ENCODE measurements at places on chromosomes 6 and 20.

- no peak for DNase-seq
Observed at GRCh38 chr20:5160882-5161281, 34.1 kb downstream of the CDS2 start.

- no peak for DNase-seq
Observed at GRCh38 chr6:37324131-37325033, 29.4 kb upstream of the RNF8 start.

DNA sequence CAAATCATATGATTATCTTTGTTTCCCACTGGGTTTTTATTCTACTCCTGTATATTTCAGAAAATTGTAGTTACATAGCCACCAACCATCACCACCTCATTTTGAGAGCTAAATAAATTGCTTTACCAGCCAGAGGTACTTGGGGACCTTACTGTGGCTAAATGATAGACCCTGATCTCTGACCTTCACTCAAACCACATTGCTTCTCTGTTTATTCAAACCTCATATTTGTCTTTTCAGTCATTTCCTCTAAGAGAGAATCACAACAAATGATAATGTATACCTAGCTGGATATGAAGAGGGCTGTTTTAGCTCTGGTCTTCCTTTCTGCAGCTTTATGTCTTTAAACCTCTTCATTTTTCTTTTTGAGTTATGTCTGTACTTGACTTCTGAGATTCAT is 142.8 kb downstream of the ADGB start:
- no peak for DNase-seq

DNA sequence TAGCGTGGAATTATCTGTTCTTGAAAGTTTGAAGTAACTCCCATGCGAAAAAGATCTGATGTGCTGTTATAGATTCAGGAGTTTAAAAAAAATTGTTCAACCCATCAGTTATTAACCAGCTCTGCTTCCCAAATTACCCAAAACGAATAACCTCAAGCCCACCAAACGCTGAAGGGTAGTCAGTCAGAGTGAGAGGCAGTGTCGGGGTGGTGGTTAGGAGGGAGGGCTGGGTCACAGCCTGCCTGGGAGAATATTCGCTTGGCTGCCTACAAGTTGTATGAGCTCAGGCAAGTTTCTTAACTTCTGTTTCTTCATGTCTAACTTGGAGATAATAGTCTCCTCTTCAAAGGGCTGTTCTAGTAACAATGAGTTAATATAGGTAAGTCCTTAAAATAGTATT is 114.6 kb downstream of the JPH2 start:
- DNase-seq: no peak

DNA sequence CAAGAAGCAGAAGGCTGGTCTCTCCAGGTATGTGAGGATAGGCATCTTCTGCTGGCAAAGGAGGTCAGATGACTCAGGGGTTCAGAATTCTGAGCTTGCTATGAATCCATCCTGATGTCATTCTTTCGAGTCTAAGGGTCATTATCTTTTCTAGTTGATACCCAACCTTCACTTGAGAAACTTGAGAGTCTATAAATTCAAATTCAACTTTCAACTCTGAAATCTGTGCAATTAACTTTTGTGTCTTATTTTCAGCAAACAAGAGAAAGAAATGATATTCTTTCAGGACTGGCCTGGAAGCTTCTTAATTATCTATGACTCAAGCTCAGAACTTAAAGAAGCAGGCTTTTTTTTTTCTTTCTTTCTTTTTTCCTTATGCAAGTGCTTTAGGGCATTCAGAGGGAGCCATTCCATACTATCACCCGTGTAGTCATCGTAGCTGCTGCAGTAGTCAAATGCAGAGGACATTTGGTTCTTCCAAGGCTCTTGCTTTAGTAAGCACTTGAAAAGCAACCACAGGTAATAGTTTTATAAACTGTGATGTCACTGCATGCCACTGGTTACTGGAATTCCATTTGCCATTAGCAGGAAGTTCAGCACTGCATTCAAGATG is 93.0 kb downstream of the ADTRP start:
- DNase-seq: no peak

DNA sequence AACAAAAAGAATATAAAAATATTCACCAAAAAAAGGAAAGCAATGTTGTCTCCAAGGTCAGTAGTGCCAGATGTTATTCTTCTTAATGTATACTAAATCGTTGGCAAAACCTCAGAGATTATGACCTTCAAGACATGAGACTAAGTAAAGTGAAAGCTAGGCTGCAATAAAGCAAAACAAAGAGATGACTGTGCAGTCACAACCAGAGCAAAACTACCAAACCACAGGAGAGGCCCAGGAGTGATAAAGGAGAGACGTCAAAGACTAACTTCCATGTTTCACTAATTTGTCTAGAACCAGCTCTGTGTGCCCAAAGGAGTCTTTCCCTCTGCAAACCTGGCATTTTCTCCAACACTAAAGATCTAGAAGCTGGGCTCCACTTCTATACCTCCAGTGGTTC is 155.9 kb upstream of the POU3F2 start:
- no peak for DNase-seq

DNA sequence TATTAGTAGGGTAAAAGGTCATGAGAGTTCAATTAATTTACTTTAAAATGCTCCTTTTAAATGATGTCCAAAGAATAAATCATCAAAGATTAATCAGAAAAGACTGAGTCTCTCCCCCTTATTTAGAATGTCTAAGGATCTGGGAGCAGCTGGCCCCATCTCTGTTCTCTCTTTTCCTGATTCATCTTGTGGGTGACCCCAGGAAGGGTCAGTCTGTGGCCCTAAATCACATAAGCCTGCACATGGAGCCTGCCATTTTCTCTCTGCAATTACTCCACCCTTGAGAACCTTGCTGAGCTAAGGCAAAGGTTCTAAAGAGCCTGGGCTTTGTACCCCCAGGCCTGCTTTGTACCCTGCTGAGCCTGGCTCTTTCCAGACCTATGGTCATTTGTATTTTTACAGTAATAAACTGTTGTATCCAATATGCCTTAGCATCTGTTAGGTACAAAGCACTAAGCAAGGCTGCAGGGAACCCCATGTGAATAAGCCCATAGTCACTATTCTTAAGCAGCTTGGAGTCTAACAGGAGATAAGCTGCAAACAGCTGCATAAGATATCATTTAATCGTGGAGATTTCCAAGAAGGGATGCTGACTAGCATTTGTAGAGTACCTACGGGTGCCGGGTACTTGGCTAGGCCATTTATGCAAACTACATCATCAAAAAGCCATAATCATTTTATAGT is 431.0 kb upstream of the MARCKS start:
- DNase-seq: no peak

DNA sequence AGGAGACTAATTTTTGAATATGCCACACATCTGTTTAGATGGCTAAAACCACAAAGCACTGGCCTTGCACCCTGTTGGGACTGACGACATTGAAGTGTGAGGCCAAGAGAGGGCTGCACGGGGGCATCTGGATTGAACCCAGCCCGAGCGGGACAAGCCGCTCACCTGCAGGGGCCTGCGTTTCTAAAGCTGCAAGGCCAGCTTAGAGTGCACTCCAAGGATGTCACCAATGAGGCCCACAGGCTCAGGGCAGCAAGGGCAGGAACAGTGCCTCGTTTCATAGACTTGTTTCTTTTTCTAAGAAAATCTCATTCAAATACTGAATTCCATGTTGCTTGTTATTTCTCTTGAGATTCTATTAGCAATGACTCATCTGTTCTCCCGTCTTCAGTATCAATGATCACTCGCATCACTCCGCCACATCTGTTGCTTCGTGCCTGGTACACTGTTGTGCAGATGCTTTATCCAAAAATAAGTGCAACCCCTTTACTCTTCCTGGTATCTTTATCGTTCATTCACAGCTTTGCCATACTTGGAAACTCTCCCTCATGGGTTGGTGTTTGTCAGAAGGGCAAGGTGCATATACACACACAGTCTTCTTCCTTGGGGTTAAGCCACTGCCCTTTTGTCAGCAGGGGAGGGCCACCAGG is 120.1 kb downstream of the IRF4 start:
- no peak for DNase-seq

DNA sequence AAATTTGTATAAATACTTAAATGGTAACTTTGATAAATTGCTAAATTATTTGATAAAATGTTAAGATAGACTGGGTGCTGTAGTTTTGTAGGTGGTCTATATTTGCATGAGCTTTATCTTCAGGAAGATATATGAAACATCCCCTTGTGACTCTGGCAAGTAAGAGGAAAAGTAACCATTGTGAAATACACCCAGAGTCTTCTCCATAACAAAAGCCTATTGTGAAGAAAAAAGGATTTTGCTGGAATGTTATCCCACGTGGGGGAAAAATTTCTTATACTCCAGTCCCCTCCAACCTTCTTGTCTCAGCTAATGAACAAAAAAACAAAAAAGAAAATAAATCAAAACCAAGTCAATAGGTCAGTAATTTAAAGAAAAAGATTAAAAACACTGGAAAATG is 600.7 kb downstream of the HDGFL1 start:
- no peak for DNase-seq

- no peak for DNase-seq
Observed at GRCh38 chr20:32681175-32682084, 7.7 kb upstream of the C20orf203 start.

DNA sequence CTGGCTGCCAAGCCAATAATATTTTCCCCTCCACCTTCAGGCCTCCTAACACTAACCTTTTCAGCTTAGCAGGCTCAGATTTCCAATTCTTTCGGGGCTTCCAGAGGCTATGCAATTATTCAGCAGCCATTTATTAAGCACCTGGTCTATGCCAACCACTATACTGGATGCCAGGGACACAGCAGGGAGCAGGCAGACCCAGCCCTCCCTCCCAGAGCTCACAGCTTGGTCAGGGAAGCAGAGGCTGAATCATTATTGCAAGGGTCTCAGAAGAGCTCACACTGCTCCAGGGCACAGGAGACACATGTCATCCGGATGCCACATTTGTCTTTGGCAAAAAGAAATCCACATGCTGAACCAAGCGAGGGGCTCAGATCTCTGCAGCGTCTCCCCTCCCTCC is 1.3 kb downstream of the BPIFB1 start:
- no peak for DNase-seq

DNA sequence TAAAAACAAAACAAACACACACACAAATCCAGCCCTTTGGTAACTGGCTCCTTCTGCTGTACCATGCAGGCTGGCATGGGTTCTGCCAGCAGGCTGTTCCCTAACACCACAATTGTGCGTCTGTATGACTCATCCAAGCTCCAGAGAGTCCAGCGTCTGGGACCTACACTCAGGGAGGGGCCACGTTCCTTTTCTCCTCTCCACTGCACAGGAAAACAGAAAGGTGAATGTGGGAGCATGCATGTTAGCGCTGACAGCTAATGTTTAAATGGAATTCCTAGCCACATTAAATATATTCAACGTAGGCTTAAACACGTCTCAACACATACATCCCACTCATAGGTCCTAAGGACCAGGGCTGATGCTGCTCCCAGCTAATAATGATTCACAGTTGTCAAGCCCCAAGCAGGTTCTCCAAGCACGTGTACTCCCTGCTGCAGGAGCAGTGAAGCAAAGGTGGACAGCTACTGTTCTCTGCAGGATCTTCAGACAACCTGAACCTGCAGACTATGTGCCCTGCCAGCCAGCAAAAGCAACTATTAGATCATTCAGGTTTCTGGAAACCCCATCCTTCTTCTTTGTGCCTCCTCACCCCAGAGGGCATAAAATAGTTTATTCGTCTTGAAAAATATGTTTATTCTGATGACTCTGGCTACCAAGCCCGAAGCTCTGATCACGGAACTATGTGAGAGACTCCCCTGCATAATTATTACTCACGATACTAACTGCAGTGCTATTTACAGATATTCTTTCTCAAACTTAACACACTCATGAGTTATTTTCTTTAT is 20.9 kb downstream of the MAP1LC3A start:
- DNase-seq: peak; percentile 55

GRCh38 chr20:3258429-3258828 is 19.4 kb upstream of the SLC4A11 start:
- no peak for DNase-seq

- DNase-seq: no peak
Observed at GRCh38 chr6:70412252-70413113, 825 bp upstream of the FAM135A start.

GRCh38 chr6:109383438-109383940 is 1.2 kb upstream of the CD164 start:
- DNase-seq: no peak

DNA sequence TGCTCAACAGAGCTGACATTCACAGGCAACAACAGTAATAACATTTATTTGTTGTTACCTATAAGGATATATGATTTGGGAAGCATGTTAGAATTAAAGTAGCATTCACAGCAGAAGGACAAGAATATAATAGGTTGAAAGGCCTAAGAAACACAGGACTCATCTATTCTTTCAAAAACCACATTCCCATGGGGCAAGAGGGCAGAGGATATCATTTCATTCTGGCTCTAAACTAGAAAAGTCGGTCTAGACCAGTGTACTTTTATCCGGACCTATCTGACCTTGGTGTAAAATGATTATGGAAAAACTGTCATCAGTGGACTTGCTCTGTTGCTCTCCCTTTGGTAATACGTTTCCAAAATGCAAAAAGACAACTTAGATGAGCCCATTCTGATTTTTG is 914.7 kb upstream of the CITED2 start:
- DNase-seq: no peak

DNA sequence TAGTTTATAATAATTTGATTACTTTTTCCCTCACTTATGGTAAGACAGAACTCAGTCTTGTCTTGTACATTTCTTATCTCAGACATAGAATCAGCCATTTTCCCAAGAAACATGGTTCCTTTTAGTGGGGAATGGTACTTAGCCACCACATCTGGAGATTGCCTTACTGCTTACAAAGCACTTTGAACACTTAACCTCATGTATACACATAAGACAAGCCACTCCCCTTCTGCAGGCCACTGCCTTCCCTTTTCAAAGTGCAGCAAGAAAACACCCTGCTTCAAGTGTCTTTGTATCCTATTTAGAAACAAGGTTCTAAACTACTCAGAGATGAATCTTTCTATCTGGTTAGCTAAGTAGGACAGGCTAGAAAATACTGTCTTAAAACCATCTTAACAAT is 159.2 kb downstream of the UBE3D start:
- DNase-seq: no peak
